ENCODE measurements at places on chromosomes 16 and 17.

- DNase-seq, result peak; percentile 34
These were observed 14.8 kb upstream of the C17orf113 start for GRCh38 chr17:42065201-42065600.

GRCh38 chr16:79347277-79347676, 253.3 kb downstream of the MAF start:
- DNase-seq, result no peak

DNA sequence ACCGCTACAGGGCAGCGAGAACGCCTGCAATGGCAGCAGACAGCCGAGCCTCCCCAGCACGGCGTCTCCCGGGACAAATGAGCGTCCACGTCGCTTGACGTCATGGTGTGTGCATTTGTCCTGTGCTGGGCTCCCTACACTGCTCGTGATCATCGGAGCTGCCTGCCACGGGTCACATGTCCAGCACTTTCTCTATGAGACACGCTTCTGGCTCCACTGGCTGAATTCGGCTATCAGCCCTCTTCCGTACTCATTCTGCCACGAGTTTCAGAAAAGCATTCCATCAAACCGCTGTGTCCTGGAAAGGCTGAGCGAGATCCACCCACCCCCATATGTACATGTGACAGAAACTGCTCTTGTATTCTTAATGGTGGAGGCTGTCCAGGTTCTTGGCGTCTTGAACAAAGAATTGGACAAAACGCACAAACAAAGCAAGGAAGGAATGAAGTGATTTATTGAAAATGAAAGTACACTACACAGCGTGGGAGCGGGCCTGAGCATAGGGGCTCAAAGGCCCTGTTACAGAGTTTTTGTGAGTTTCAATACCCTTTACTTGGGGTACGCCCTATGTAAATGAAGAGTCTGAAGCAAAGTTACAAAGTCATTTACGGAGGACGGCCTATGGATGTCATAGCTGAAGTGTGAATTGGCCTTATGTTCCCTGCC, 28.5 kb upstream of the SHCBP1 start:
- no peak for DNase-seq

- DNase-seq, result peak; percentile 52
These were observed 3.4 kb downstream of the MYO18A start for GRCh38 chr17:29176558-29177351.

DNA sequence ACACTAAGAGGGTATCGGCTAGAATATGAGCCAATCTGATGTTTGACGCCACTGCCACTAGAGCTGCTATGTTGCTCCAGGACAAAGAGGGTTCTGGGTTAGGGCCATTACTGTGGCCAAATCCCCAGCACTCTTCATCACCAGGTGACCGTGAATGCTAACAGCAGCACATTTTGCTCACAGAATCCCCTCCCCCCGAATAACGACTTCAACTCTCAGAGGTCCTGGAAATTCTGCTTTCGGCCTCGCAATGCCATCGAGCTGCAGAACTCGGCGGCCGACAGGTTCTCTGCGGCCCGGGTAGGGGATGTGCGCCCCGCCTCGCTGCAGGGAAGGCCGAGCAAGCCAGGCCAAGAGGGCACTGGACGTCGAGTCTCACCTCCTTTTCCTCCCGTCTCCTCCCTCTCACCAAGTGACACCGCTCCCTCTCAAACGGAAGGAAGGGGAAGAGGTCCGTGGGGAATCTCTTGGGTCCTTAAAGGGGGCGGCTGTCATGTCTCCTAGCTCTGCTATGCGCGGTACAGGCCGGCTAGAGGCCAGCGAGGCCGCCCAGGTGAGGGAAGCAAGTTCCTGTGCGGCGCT, 31.9 kb downstream of the CDK5R1 start:
- no peak for DNase-seq

GRCh38 chr17:10907370-10907769, 69.5 kb upstream of the PIRT start:
- DNase-seq, result no peak

DNA sequence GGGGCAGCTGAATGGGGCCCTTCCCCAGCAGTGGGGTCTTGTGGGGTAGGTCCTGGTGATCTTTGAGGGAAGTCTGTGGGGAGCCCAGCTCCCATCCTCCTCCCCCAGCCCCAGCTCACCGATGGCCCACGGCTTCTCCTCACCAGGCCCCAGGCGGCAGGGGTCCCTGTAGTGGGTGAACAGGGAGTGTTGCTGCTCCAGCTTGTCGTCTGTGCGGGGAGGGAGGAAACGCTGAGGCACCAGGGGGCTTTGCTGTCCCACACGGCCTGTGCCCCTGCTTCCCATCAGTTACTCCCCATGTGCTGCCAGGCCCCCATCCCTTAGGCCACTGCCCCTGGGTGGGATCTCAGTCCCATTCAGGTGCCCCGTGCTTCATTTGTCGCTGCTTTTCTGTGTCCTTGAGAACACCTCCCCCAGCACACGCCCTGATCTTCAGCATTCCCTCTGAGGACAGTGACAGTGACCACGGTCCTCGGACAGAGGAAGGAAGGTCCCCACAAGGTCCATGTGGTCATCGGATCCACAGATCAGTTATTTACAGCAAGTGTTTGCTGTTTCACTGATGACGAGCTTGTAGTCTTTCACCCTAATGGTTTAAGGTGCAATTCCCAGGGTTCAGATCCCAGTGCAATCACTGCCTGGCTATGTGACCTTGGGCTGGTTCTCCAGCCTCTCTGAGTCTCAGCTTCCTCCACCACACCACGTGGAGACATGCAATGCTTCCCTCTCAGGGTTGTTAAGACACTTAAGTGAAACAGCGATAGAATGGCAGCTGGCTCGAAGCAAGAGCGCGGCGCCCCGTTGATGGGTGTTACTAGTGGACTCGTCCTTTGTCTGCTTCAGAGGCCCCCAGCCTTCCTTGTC, 53.1 kb downstream of the PRMT7 start:
- no peak for DNase-seq

DNA sequence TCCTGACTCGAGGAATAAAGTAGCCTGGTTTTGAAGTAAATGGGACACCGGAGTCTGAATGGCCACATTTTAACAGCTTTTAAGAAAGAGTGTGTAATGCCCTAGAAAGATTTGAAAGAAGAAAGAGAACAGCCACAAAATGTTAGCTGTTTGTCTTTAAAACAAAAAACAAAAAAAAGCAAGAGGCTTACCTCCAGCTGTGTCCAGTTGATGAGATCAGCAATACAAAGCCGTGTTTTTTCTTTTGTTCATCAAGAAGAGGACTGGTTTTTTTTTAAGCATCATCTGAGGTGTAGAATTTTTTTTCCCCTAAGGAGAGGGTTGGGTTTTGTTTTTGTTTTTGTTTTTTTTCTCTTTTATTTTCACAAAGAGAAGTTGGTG, 58.8 kb downstream of the NKD1 start:
- no peak for DNase-seq

DNA sequence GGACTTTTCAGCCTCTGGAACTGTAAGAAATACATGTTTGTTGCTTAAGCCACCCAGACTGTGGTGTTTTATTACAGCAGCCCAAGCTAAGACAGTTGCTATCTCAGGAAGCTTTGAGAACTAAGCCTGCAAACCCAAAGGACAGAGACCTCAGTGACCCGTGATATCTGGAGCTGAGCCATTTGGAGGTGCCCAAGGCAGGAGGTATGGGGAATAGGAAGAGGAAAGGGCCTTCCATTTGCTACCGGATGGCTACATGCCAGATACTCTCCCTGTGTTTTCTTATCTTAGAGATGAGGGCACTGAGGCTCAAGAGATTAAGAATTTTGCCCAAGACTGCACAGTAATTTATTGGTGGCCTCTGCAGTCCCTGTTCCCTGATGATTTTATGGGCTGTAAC, 622.1 kb upstream of the CDH5 start:
- DNase-seq, result no peak

DNA sequence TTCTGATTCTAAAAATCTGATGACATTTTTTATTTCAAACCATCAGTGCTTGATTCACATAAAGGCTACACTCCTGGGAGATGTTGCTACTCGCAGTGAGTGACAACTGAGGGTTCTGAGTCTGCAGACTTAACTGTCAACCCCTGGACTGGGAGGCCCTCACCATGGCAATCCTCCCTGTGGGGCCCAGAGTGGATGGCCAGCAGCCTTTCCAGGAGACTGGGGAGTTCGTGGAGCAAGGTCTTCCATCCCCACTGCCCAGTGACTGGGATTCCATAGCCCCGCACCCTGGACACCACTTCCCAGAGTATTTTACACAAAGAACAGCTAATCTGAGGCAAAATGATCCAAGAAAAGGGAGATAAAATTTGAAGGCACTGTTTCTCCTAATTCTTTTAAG, 59.3 kb downstream of the CREBBP start:
- DNase-seq, result no peak
